Panc1 (cell line): ENCODE measurements at places on chromosomes 16 and 17.

- no peak for DNase-seq
- no peaks in the 10 kb centered on the region for H3K27me3 ChIP-seq
- H3K27ac ChIP-seq, result no peak overlapping the region
- peaks cover 15% of the 10 kb centered on the region for H3K4me1 ChIP-seq
- no peaks in the 10 kb centered on the region for H3K36me3 ChIP-seq
These were observed 3.9 kb downstream of the TRPV2 start for GRCh38 chr17:16419074-16419928.

GRCh38 chr16:2769100-2769529 lies 8.0 kb downstream of the ELOB start:
- no peaks in the 10 kb centered on the region for H3K27me3 ChIP-seq
- H3K4me1 ChIP-seq, result peaks cover 72% of the 10 kb centered on the region
- peak overlapping the region; percentile 98 for H3K27ac ChIP-seq
- DNase-seq, result no peak
- no peak overlapping the region for H3K4me3 ChIP-seq

DNA sequence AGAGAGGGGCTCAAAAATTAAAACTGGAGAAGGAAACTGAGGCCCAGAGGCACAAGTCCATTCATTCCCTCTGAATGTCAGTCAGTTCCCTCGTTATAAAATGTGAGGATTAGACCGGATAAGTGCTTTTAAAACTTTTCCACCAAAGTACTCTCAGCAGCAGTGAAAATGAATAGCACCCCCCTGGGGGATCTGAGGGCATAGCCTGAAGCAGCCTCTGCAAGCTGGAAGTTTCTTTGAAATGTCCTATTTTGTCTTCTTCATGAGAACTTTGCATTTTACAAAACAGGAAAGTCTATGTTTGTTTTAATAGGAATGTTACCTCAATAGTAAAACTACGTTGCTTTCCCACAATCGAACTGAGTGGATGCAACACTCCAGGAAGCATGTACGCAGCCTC lies 273.0 kb downstream of the CEP112 start:
- no peak for DNase-seq
- H3K27me3 ChIP-seq, result no peaks in the 10 kb centered on the region
- H3K27ac ChIP-seq, result no peak overlapping the region
- no peak overlapping the region for H3K4me3 ChIP-seq
- H3K36me3 ChIP-seq, result no peaks in the 10 kb centered on the region

DNA sequence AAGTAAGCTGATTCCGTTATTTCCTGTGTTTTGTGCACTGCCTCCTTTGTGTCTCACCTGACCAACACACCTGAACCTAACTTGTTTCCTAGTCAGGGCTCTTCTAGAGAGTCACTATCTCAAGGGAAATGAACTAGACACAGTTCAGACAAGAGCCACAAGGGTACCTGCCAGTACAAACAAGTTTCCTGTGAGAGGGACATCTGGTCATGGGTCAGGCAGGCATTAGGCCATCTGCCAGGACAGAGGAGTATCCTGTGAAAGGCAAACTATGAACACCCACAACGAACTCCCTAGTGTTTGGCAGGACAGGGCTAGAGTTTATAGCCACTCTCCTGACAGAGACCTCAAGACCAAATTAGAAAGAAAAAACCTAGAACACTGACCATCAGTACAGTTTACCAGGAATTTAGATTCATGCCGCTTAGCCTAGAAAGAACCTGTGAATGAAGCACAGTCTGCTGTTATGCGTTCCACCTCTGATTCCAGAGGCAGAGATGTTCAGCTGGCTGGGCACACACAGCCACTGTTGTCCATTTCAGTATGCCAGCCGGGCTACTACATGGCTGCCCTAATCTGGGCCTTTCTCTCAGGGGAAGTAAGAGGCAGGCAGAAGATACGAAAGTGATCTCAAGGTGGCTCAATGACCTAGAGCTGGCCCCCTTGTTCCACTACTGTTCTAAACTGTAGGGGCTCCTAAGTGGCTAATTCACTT lies 20.7 kb upstream of the GLG1 start:
- no peak overlapping the region for H3K27ac ChIP-seq
- peaks cover 45% of the 10 kb centered on the region for H3K36me3 ChIP-seq
- DNase-seq, result no peak

GRCh38 chr16:77043076-77043475 lies 147.9 kb upstream of the MON1B start:
- no peak overlapping the region for H3K4me3 ChIP-seq
- H3K27me3 ChIP-seq, result no peaks in the 10 kb centered on the region

DNA sequence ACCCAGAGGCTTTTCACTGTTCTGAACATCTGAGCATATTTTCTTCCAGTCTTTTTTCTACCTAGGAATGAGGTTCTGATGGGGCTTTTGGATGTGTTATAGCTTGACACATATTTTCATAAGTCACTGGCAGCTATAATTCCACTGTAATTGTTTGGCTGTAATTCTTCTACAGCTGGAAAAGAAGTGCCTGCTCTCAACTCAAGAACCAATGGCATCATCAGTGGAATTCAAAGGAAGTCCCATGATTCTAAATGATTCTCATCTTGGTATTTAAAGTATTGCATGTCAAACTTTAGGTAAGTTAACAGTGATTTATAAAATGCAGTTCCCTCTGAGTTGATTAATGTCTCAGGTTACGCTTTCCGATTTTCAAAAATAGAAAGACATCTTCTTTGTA lies 16.8 kb downstream of the WIPI1 start:
- H3K4me3 ChIP-seq, result no peak overlapping the region
- no peaks in the 10 kb centered on the region for H3K4me1 ChIP-seq
- no peak for DNase-seq
- no peaks in the 10 kb centered on the region for H3K36me3 ChIP-seq
- H3K27me3 ChIP-seq, result no peaks in the 10 kb centered on the region

GRCh38 chr17:8133941-8134340 lies 10.0 kb upstream of the HES7 start:
- DNase-seq, result no peak
- no peaks in the 10 kb centered on the region; the same call in 1 of the 2 replicates for H3K4me1 ChIP-seq
- no peaks in the 10 kb centered on the region for H3K27me3 ChIP-seq
- H3K4me3 ChIP-seq, result no peak overlapping the region

- no peak overlapping the region for H3K4me3 ChIP-seq
- no peak for DNase-seq
- H3K36me3 ChIP-seq, result no peaks in the 10 kb centered on the region
- H3K4me1 ChIP-seq, result peaks cover under 1% of the 10 kb centered on the region; the same call in 1 of the 2 replicates
- no peak overlapping the region for H3K27ac ChIP-seq
These were observed 22.5 kb downstream of the XPO6 start for GRCh38 chr16:28189245-28189644.

DNA sequence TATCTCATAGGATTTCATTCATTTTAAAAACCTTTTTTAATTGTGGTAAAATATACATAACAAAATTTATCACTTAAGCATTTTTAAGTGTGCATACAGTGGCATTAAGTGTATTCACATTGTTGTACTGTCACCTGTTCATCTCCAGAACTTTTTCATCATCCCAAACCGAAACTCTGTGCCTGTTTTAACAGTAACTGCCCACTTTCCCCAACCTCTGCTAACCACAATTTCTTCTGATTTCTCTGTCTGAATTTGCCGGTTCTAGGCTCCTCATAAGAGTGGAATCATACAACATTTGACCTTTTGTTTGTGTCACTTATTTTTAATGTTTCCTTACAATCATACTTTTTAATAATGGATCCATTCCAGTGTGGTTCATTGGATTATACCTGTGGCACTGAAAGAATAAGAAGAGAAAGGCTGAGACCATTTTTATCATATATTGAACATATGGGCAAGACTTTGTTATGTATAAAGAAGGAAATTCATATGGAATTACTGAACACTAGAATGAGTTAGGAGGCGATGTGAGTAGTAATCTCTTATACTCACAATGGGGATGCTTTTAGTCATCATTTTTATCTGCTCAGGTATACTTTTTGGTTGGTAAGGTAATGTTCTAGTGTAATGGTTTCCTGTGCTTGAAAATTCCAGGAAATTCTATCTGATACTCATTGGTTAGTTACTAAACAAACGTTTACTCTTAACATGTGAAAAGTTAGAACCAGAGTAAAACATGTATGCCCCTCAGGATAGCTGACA lies 10.8 kb downstream of the CYLD start:
- H3K36me3 ChIP-seq, result no peaks in the 10 kb centered on the region
- H3K27me3 ChIP-seq, result no peaks in the 10 kb centered on the region
- no peak overlapping the region for H3K27ac ChIP-seq
- H3K4me3 ChIP-seq, result no peak overlapping the region
- no peaks in the 10 kb centered on the region for H3K4me1 ChIP-seq
- no peak for DNase-seq

- peak overlapping the region; percentile 46 for H3K27ac ChIP-seq
- no peak for DNase-seq
- H3K4me1 ChIP-seq, result peaks cover 33% of the 10 kb centered on the region
- no peak overlapping the region for H3K4me3 ChIP-seq
- no peaks in the 10 kb centered on the region for H3K36me3 ChIP-seq
- no peaks in the 10 kb centered on the region for H3K27me3 ChIP-seq
These were observed 89.5 kb upstream of the BCAR1 start for GRCh38 chr16:75340741-75341491.

DNA sequence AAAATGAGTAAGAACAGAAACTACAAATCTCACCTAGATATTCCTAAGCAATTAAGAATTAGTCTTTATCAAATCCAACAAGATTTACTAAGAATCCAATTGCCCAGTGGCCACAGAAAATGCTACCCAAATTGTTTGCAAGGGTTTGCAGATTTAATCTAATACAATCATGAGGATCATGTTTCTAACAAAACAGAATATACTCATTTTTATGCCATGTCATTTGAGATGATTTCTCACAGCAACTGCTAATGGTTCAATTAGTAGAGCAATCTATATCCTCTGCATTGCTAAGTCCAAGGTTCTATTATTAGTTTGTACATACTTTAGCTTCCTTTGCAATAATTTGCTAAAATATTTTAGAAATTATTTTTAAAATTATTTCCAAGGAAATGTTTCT lies 41.2 kb downstream of the HELZ start:
- no peak overlapping the region for H3K4me3 ChIP-seq
- peaks cover 4% of the 10 kb centered on the region; the same call in 1 of the 2 replicates for H3K36me3 ChIP-seq
- no peaks in the 10 kb centered on the region for H3K27me3 ChIP-seq

GRCh38 chr17:77602883-77603640 lies 355.4 kb upstream of the TNRC6C start:
- H3K36me3 ChIP-seq, result no peaks in the 10 kb centered on the region
- no peak overlapping the region for H3K4me3 ChIP-seq
- H3K27ac ChIP-seq, result no peak overlapping the region
- H3K4me1 ChIP-seq, result no peaks in the 10 kb centered on the region
- no peaks in the 10 kb centered on the region for H3K27me3 ChIP-seq

DNA sequence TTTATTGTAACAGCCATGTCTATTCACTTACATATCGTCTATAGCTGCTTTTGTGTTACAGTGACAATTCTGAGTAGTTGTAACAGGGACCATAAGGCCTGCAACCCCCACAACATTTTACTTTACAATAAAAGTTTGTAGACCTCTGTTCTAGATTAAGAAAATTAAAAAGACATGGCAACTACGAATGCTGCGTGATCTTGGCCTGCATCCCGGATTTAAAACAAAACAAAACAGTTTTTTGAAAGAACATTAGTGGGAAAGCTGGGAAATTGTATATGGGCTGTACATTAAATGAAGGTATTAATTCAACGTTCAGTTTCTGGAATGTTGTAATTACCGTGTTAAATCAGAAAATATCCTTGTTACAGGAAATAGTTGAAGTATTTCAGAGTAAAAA lies 64.1 kb downstream of the RMI2 start:
- no peak for DNase-seq
- H3K4me1 ChIP-seq, result no peaks in the 10 kb centered on the region
- no peaks in the 10 kb centered on the region for H3K27me3 ChIP-seq
- H3K36me3 ChIP-seq, result no peaks in the 10 kb centered on the region
- H3K27ac ChIP-seq, result no peak overlapping the region

GRCh38 chr16:51733181-51733580 lies 582.1 kb upstream of the SALL1 start:
- H3K36me3 ChIP-seq, result no peaks in the 10 kb centered on the region
- DNase-seq, result no peak

GRCh38 chr16:87457061-87457611 lies 35.7 kb downstream of the ZCCHC14 start:
- H3K27me3 ChIP-seq, result no peaks in the 10 kb centered on the region
- no peak overlapping the region for H3K4me3 ChIP-seq
- H3K36me3 ChIP-seq, result peaks cover 2% of the 10 kb centered on the region; the same call in 1 of the 2 replicates
- no peak for DNase-seq

DNA sequence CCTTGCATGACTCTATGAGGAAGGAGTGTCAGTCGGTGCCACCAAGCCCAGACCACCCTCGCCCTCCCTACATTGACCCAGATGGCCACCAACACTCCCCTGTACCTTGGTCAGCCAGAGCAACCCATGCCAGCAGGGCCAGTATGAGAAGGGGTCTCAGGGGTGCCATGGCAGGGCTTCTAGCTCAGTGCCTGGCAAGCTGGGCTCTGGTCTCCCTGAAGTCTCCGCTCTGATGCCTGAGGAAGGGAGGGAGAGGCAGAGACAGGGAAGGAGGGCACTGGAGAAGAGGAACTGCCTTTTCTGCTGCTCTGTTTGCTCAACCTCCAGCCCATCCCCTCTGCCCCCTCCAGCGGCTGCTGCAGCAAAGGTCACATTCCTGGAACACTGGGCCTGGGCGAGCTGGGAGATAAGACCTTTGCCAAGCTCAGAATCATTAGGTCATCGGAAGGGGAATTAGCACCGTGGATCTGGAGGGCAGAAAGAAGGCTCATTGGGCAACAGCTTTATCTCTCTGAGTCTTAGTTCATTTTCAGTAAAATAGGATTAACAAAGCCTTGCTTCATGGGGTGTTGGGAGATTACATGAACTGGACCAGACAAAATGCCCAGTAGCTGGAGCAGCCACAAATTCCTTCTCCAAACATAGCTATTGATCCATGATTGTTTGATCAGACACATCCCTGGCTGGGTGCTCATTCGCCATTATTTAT lies at the start of gene VTN:
TSS of gene VTN (minus strand) at position 273 of the 709 bp plus-strand sequence. CDS start at position 169, 104 bp downstream.
- H3K36me3 ChIP-seq, result no peaks in the 10 kb centered on the region
- DNase-seq, result no peak
- H3K27ac ChIP-seq, result peak within 1 kb of the TSS; percentile 84
- no peaks in the 10 kb centered on the region for H3K27me3 ChIP-seq
- peak within 1 kb of the TSS; percentile 65 for H3K4me3 ChIP-seq

GRCh38 chr16:87924041-87924810 lies 12.1 kb downstream of the CA5A start:
- no peak for DNase-seq
- no peaks in the 10 kb centered on the region for H3K27me3 ChIP-seq
- H3K27ac ChIP-seq, result no peak overlapping the region
- H3K36me3 ChIP-seq, result no peaks in the 10 kb centered on the region

- H3K4me3 ChIP-seq, result peak overlapping the region; percentile 99
- H3K4me1 ChIP-seq, result peaks cover 47% of the 10 kb centered on the region
- H3K36me3 ChIP-seq, result peaks cover 5% of the 10 kb centered on the region
- no peak for DNase-seq
- peak overlapping the region; percentile 99 for H3K27ac ChIP-seq
These were observed 1.4 kb upstream of the CD2BP2 start for GRCh38 chr16:30356401-30357084.

- H3K4me3 ChIP-seq, result no peak overlapping the region
- no peaks in the 10 kb centered on the region for H3K27me3 ChIP-seq
- H3K36me3 ChIP-seq, result no peaks in the 10 kb centered on the region
These were observed 57.4 kb downstream of the HS3ST3A1 start for GRCh38 chr17:13544292-13544691.

- H3K4me3 ChIP-seq, result no peak overlapping the region
- no peaks in the 10 kb centered on the region for H3K4me1 ChIP-seq
- no peak for DNase-seq
- no peak overlapping the region for H3K27ac ChIP-seq
- H3K27me3 ChIP-seq, result no peaks in the 10 kb centered on the region
These were observed 24.1 kb downstream of the PSMD7 start for GRCh38 chr16:74320707-74321106.
